ENCODE measurements at places on chromosomes 5 and 9. TPM values are rescaled to one million over a fixed set of nuclear protein-coding genes. Genes with fewer than 3 reads are reported as not detected.

The SPATA31A3 gene
- polyA plus RNA-seq = not detected

The RANBP17 gene
- polyA plus RNA-seq = 22.3 TPM

The IFNA21 gene
- not detected for polyA plus RNA-seq

The PCDHGB1 gene
- polyA plus RNA-seq = 1.9 TPM

The AK8 gene
- 3.9 TPM for polyA plus RNA-seq

DNA sequence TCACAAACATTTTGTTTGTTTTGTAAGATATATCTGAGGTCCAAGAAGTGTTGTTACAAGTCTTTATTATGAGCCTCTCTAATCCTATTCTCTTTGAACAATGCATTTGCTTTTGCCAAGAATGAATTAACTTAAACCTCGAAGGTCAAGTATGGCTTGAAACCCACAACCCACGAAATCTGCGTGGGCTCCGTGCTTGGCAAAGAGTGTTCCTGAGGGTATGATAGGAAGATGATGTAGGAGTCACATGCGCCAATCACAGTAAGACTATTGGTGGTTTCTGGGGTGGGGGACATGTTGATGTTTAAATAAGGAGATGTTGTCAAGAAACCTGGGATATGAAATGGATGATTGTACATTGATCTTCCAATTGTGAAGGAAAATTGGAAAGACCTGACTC, 330.8 kb upstream of the RFX3 start:
- no peak for DNase-seq

DNA sequence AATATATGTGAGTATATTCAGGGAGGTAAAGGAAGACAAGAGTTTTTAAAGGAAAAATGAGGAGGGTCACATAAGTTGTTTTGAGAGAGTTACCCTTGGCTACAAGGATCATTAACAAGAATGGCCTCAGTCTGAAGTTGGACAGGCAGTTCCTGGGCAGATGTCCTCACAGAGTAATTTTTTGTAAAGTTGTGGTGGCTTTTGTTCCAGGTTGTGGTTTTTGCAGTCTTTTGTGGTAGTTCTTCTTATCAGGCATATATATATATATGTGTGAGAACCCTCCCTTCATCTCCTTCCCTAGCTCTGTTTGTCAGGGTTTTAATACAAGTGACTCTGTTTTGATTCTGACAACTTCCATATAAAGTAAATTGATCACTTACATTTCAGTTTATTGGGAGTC, 60.0 kb downstream of the CSNK1G3 start:
- DNase-seq = no peak

DNA sequence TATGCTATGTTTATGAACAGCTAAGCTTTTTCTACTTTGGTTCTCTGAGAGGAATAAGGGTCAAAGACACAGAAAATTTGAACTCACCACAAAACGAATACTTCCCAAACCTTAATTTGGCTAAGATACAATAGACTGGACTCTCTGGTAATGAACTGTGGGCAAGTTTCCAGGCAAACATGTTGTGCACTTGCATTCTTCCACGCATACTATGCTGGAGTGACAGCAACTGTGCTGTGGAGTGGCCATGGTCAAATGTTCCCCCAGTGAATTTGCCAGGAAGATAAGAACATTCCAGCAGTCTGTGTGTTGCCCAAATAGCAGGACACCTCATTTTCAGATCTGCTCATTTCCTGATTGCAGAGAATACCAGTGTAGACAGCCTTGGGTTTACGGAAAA, 275.3 kb upstream of the IL12B start:
- no peak for DNase-seq

DNA sequence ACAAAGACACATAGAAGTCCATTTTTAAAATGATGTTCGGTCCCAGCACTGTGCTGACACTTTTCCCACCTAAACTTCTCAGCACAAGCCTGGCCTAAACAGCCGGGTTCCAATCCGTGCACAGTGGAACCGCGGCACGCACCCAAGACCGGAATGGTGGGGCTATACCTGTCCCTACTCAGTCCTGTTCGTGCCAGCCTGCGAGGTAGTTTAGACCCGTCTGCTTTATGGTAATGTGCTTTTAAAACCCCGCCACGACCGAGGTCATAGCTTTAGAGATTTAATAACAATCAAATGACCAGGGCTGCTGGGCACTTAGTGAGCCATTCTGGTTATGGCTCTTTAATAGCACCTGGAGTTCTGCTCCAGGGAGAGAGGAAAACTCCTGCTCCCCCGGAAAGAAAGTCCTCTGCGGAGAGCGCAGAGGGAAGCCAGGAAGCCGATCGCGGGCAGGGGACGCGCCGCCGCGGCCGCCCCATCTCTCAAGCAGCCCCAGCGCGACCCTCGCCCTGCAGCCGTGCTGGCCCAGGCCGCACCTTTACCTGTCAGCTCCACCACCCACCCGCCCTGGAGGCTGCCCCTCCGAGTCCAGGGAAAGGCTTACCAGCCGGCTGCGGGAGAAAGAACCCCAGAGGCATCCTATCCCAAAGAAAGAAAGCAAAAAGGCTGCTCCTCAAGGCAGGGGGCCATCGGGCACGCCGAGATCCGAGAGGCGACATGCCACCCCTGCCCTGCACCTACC, 511 bp downstream of the ARL15 start:
- peak; percentile 39 for DNase-seq

GRCh38 chr5:10513501-10514442, 50.1 kb upstream of the ANKRD33B start:
- DNase-seq = peak; percentile 22

DNA sequence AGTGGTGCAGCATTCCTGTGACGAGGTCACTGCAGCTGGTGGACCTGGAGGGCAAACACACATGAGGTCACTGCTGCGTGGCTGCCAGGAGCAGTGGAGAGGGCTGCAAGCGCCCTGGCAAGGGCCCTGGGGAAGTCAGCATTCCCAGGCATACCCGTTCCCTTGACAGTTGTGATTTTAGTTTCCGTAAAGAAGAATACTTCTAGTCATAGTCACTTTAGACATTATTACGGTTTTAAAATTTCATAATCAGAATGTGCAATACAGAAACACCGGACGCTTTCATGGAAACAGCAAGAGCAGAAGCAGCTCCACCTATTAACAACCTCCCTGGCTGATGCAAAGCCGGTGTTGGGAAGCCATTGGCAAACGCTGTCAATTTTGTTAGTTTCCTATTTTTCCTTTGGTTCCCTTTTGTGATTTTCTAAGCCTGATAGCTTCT, 129.8 kb downstream of the GADD45G start:
- no peak for DNase-seq

GRCh38 chr5:81428861-81429260, 34.9 kb upstream of the ACOT12 start:
- no peak for DNase-seq

DNA sequence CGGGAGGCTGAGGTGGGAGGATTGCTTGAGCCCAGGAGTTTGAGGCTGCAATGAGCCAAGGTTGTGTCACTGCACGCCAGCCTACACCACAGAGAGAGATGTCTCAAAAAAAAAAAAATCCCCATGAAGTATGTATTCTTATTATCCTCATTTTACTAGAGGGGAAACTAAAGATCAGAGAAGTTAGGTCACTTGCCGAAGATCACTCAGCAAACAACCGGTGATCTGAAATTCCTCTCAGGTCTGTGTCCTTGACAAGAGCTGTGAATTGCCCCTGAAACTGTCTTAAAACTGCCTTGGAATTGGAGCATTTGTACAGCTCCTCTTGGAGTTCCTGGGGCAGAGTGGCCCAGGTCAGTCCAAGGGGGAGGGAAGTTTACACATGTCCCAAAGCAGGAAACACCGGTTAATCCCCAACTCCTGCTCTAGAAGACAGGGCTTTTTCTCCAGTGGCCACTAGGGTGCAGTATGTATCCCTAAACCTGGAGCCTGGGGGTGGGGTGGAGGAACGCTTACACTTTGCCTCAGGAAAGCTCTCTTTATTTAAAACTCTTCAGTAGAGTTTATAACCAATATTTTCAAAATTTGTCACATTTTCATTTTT, 27.6 kb downstream of the AQP7 start:
- peak; percentile 83 for DNase-seq

- no peak for DNase-seq
Measured at GRCh38 chr9:25519286-25519685, 159.0 kb downstream of the TUSC1 start.

DNA sequence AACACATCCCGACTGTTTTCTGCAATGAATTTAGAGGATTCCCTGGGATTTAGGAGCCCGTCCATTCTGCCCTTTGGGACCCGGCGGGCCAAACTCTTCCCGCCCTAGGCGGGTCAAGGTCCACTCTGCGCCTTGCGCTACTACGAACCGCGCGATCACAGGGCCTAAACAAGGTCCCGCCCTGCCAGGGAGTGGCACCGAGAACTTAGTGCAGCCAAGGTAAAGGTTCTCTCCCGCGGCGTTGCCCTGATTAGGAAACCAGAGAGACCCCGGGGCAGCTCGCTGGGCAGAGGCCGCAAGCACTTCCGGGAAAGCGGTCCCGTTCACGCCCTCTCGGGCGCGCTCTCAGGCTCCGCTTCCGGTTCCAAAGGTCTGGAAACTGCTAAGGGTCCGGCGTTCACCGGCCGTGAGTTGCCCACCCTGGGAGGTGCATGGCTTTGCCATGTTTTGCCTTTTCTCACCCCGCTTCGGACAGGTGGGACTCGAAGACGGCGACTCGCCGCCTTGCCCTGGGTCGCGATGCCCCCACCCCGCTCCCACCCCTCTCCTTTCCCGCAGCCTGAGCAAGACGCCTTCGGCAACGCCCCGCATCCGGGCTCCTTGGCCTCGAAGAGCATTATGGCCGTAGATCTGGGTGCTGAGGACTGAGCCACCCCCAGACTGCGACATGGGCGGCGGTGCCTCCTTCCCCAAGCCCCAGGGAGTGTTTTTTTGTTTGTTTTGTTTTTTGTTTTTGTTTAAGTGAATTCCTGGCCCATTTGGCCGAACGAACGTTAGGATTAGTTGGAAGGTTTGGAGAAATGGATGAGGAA, 23.4 kb downstream of the HNRNPK start:
- DNase-seq = peak; percentile 70

DNA sequence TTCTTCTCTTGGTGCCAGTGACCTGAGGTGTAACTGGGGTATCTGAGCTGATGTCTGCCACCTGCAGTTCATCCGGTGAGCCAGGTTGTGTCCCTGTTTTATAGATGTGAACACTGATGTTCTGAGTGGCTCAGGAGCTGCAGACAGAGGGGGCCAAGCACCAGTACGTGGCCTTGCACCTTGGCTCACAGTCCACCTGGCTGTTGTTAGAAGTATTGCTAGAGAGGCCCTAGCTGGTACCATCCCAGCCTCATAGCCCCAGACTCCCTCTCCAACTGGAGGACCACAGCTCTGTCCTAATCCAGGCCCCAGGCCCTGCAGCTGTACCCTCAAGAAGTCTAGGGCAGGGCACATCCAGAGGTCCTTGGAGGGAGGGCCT, 16.2 kb downstream of the PHF2 start:
- DNase-seq = no peak

- no peak for DNase-seq
Measured at GRCh38 chr9:136538599-136539426, 7.0 kb downstream of the NOTCH1 start.

DNA sequence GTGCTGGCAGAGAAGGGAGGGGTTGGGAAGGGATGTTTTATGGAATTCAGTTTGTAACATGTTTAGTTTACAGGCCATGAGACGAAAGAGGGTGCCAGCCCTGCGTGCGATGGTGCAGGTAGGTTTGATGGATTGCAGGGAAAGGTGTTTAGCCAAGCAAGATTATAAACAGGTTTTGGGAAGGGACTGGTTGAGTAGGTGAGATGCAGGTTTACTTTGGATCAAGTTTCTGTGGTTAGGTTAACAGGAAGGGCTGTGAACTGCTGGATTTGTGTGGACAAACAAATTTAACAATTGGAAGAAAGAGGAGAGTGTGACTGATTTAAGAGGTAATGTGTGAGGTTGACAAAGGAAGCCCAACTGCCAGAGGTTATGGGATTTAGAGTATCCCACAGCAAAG, 32.6 kb upstream of the GPX3 start:
- DNase-seq = no peak

GRCh38 chr5:97838214-97838613, 655.2 kb upstream of the RIOK2 start:
- no peak for DNase-seq

GRCh38 chr5:12861886-12862654, 957.8 kb upstream of the CTNND2 start:
- DNase-seq = no peak

DNA sequence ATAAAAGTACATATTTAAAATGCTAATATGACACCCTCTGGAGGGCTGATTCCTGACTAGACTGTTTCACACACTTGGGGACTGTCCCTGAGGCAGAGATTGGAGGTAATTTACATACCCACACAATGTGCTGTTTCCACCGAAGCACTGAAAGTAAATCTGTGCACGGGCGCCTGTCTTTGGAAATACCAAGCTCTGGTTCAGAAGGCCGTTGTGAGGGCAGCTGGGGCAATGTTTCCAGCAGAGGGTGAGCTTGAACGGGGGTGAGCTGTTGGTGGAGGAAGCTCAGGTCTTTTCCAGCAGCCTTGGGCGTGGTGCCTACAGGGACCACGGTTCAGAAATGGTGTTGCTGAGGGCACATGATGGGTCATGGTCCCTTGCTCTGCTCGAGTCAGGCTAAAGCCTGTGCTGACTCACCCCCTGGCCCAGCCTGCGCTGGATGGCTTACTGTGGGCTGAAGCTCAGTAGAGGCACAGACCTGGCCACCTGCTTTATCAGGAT, 25.8 kb upstream of the HMCN2 start:
- DNase-seq = no peak

GRCh38 chr5:95721582-95722295, 9.4 kb upstream of the RHOBTB3 start:
- DNase-seq = no peak

GRCh38 chr5:158027806-158028775, 169.1 kb upstream of the CLINT1 start:
- peak; percentile 56 for DNase-seq

GRCh38 chr5:62376064-62376463, 27.6 kb downstream of the DIMT1 start:
- DNase-seq = no peak

GRCh38 chr9:129148463-129149204, 29.4 kb downstream of the IER5L start:
- DNase-seq = no peak

GRCh38 chr5:150061538-150061995, 24.8 kb downstream of the CSF1R start:
- no peak for DNase-seq

DNA sequence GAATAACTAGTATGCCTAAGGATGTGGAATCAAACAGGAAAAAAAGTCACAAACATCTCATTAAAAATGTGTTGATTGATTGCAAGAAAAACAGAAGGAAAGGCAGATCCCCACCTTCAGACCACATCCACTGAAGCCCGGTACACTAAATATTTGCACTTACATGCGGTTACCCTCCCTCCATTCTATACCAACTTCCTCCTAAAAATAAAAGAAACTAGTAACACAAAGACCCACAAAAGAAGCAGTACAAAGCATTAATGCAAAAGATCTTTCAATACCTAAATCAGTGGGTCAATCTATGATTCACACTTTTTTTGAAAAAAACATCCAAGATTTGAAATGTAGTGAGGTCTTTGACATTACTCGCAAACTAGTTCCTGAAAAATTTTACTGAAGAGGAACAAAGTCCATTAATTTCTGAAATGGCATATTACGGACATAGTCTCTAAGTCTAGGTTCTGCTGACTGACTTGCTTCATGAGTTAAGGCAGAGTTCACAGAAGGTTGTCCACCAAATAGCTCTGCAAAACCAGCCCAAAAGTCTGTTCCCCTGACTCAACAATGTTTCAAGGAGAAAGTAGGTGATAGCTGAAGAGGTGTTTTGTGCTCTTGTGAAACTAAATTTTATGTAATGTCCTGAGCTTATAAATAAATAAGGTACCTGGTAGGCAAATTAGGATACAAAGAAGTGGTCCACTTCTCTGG, 100.7 kb downstream of the PAM start:
- no peak for DNase-seq

Measured in left kidney (tissue), 8 donors.